ENCODE measurements at places on chromosomes 5 and 9.
A peak's percentile ranks its signal among the peaks of the same experiment; 100 is the strongest.

- no peak for DNase-seq
These were observed 159.4 kb downstream of the SEMA6A start for GRCh38 chr5:116415182-116415581.

GRCh38 chr5:174056064-174056847, 10.8 kb downstream of the NSG2 start:
- no peak for DNase-seq

- no peak for DNase-seq
These were observed 36.2 kb downstream of the MOCS2 start for GRCh38 chr5:53073348-53073747.

DNA sequence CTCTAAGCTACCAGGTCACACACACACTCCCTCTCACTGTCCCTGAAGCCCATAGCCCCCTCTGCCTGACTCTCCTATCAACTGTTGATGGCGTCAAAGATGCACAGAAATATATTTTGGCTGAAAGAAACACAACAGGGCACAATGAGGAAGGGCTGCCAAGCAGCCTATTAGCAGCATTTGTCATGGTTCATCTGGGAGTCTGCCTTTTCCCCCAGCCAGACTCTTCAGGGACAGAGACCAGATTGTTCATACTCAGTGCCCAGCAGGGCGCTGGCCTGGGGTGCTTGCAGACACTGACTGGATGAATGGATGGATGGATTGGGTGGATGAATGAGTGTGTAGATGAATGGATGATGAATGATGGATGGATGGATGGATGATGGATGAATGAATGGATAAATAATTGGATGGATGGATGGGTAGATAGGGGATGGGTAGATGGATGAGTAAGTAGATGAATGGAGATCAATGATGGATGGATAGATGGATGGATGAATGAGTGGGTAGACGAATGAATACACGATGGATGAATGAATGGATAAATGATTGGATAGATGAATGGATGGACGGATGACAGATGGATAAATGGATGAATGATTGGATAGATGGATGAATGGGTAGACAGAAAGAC, 90.5 kb downstream of the ADAMTS2 start:
- DNase-seq: no peak

DNA sequence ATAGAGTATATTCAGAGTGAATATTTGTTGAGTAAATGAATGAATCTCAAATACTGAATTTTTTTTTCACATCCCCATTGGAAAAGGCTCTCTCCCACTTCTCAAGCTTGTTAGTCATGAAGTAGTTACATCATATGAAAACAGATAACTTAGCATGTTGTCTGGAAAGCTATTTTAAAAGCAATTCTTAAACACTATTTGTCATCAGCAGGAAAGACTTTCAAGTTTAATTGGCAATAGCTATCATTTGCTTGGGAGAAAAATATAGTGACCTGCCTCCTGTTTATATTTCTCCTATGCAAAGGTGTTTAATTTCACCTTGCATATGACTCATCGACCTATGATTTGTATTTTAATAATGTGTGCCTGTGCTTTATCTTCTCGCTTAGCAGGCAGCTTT, 499.8 kb upstream of the GRIA1 start:
- no peak for DNase-seq

GRCh38 chr9:113614843-113615648, 151.5 kb downstream of the RGS3 start:
- no peak for DNase-seq

DNA sequence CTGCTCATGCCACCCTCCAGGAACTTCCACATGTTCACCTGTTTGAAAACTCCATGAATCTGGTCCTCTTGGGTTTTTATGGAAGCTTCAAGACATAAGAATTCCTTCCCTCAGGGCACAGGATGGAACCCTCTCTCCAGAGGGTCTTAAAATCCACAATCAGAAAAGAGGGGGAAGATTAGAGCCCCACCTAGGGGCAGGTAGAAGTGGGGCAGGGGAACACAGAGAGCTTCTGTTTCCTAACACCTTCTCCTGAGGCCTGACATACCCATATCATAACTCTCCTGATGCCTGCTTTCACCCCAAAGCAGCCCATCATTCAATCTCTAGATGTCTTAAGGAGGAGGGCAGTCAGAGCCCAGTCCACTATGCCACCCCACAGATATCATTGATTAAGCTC, 1087.7 kb upstream of the ARRDC3 start:
- DNase-seq: no peak

GRCh38 chr9:14520341-14520740, 172.9 kb downstream of the ZDHHC21 start:
- no peak for DNase-seq

DNA sequence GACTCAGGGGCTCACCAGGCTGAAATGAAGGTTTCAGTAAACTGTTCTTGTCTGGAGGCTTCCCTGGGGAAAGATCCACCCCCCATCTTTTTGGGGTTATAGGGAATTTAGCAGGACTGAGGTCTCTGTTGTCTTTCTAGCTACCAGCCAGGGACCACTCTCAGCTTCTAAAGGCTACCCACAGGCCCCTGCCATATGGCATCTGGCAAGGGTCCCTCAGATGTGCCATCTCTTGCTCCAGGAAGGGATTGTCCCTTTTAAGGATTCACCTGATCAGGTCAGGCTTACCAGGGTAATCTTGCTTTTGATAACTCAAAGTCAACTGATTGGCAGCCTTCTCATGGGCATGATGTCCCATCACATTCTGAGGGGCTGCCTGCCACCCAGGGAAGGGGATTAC, 65.0 kb downstream of the NSUN2 start:
- DNase-seq: no peak

DNA sequence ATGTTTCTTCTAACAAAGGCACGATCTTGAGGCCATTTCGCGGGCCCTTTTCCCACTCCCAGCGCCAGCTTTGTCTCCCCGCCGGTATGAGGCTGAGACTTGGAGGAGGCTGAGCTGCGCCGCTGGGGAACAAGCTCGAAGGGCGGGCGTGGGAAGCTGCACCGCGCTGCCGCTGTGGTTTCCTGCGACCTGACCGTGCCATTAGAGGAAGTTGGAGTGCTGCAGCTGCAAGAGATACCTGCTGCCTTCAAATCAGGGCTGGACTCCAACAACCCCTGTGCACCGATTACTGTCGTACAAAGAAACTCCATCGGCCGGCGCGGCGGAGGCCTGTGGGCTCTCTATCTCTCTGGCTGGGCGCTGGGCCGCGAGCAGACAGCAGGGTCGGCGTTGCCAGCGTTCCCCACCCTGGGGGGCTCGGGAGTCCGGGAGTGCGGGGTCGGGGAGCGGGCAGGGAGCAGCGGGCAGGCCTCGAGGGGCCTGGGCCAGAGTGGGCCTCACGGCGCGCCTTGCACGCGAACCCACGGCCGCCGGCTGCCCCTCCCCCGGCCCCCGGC, 1.3 kb upstream of the ERBIN start:
- DNase-seq: peak; percentile 62

- no peak for DNase-seq
These were observed 66.2 kb downstream of the MVB12B start for GRCh38 chr9:126392662-126393371.

GRCh38 chr9:132878695-132879456, at the start of gene SPACA9:
Gene SPACA9 (plus strand): TSS chr9:132878898. CDS start chr9:132883948, 5,050 bp downstream.
- peak; percentile 4 for DNase-seq
